CMK (cell line): ENCODE measurements at places on chromosomes 5 and 9.

GRCh38 chr5:66982470-66982869 is 214.1 kb downstream of the CD180 start:
- no peak for DNase-seq

GRCh38 chr5:67206929-67207328 is 10.3 kb upstream of the CD180 start:
- DNase-seq = no peak

DNA sequence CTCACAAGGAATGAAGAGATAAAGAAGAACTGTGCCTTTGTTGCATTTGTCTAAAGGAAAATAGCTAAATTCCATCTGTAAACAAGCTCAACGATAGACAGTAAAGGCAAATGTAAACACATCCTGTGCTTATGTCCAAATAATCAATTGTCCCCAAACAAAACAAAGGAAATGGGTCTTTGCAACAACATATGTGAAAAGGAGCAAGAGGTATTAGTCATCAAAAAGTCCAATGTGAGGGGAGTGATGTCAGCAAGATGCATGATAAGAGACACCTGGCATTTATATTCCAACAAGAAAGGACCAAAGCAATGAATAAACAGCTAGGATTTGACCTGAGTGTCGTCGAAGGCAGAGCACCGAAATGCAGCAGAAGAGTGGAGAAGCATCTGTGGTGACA is 209.1 kb downstream of the ASTN2 start:
- no peak for DNase-seq

- no peak for DNase-seq
These were observed 7.1 kb upstream of the FGF10 start for GRCh38 chr5:44396312-44396711.

DNA sequence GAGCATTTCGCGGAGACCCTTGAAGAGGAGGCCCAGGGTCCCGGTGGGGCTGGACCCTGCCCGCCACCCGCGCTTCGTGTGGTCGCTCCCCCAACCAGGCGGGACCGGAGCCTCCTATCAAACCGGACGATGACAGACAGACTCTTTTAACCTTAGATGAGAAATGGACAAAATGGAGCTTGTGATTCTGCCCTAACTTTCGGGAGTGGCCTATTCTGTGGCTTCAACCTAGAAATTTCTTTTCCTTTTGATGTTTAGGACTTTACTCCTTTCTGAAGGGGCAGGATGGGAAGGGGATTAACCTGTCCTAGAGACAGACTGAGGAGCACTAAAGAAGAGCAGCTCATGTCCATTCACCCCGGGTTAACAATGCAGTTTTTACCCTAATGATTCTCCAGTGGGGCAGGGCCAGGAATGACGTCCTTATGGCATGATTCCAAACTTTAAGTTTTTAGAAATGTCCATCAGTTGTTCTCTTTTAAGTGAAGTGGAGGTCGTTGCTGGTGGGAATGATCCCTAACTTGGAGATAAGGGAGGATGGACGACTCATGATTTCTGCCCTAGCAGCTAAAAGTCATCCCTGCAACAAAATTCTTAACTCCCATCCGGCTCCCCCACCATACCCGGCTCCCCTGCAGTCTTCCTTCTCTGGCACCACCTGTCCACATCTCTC is 1.0 kb downstream of the NIPSNAP3A start:
- no peak for DNase-seq

- no peak for DNase-seq
These were observed 830 bp downstream of the S100Z start for GRCh38 chr5:76850543-76851145.
